MM.1S (cell line): ENCODE measurements at places on chromosomes 7 and 10.
A peak's percentile ranks its signal among the peaks of the same experiment; 100 is the strongest.

DNA sequence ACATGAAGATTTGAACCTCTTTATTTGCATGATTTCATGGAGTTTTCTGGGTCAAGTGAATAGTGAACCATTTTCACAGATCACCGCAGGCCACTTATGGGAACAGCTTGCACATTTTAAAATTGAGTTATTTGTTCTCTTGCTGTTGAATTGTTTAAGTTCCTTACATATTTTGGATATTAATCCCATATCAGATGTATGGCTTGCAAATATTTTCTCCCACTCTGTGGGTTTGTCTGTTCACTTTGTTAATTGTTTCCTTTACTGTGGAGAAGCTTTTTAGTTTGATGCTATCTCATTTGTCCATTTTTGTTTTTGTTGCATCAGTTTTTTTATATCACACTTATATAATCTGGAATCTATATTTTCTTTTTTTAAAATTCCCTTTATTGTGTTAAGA lies 14.1 kb upstream of the ZC3HAV1L start:
- no peak for DNase-seq

DNA sequence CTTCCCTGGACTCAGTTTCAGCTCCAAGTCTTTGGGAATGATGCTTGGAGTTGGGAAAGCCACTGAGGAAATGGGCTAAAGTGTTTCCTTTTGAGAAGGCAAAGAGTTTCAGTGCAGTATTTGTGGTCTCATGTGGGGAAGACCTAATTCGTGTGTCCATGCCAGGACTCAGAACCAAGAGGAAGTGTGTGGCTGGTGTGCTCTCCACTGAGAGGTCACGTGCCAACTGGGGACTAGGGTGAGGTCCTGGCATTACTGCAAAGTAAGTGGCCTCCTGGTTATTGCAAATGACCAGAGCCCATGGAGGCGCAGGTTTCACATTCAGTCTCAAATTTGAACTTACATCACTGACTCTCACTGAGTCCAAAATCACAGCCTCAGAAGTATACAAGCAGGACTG lies 48.6 kb upstream of the ITPRID1 start:
- no peak for DNase-seq

- no peak for DNase-seq
Observed at GRCh38 chr10:6558759-6559461, 21.2 kb downstream of the PRKCQ start.

DNA sequence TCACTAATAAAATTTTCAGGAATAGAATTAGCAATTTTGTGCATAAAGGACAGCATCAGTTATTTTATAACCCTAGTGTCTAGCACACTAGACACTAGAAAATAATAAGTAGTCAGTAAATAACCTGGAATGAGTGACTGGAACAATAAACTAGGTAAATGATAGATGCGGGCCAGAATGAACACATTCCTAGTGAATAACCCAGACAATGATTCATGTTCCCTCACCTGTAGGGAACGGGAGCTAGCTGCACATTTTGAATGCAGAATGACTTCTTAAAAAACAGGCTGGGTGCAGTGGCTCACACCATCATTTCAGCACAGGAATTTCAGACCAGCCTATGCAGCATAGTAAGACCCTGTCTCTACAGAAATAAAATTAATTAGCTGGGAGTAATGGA lies 3.2 kb upstream of the ATOH7 start:
- DNase-seq: no peak

- no peak for DNase-seq
Observed at GRCh38 chr7:150863946-150864345, 11.6 kb downstream of the AOC1 start.

DNA sequence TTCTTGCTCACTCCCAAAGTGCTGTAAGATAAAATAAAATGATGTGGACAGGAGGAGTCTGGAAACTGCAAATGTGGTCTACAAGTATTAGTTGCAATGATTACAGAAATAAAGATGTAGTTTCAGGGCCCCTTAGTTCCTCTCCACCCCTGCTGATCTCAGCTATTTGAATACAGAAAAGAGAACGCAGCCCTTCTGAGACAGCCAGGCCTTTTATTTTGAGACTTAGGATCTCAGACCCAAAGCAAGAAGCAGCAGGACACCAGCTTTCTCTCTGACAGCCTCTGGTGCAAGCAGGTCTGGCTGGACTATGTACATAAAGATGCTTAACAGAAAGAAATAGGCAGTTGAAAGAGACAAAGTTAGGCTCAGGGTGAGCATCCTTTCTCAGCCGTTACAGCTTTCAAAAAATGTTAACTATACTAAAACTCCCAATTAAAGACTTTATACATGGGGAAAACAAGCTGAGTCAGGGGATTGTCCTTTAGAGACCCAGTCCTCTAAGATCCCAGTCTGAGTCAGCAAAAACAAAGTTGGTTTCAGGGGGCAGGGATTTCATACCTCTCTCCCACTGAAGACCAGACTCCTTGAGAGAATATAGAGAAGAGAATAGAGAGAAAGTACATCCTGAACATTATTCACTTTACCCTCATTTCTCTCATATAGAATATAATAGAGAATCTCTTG lies 220.4 kb downstream of the TMEM178B start:
- DNase-seq: peak; percentile 89

GRCh38 chr7:98211676-98212531 lies 665 bp downstream of the BHLHA15 start:
- no peak for DNase-seq

DNA sequence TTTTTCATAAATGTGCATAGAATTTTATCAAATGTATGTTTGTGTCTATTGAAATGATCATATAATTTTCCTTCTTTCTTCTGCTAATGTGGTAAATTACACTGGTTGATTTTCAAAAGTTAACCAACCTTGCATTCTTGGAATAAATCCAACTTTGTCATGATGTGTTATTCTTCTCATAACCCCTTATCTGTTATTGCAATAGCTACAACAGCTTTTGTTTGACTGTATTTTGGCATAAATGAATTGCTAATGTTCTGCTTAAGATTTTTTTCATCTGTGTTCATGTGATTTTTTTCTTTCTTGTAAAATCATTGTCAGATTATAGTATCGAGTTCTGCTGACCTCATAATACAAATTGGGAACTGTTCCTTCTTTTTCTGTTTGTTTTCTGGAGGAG lies 17.6 kb downstream of the CDH23 start:
- DNase-seq: no peak

GRCh38 chr7:26141077-26141476 lies 10.9 kb upstream of the NFE2L3 start:
- DNase-seq: no peak

DNA sequence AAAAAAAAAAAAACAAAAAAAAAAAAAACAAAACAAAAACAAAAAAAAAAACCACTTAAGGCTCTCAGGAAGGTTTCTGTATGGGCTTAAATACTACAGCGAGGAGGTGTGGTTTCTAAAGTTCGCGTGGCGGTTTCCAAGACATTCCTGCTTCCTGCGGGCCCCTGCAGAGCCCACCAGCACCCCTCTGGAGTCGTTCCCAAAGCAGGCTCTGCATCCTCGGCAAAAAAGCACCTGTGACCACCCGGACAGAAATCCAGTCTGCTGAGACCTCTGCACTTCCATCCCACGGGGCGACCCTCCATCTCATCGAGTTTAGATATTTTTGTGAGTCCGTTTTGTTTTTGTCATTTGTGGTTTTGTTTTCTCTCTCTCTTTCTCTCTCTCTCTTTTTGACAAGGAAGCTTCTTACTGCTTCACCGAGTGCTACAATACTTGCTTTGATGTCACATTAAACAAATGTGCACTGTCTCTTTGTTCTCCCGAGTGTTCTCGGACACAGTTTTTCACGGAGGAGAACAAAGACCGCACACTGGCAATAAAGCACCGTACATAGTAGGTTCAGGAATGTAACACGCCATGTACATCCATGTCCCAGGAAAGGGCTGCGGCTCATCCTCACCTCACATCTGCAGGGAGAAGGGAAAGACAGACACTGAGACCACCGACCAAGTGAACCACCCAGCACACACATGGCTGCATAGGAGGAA lies 21.5 kb downstream of the PDGFA start:
- no peak for DNase-seq

DNA sequence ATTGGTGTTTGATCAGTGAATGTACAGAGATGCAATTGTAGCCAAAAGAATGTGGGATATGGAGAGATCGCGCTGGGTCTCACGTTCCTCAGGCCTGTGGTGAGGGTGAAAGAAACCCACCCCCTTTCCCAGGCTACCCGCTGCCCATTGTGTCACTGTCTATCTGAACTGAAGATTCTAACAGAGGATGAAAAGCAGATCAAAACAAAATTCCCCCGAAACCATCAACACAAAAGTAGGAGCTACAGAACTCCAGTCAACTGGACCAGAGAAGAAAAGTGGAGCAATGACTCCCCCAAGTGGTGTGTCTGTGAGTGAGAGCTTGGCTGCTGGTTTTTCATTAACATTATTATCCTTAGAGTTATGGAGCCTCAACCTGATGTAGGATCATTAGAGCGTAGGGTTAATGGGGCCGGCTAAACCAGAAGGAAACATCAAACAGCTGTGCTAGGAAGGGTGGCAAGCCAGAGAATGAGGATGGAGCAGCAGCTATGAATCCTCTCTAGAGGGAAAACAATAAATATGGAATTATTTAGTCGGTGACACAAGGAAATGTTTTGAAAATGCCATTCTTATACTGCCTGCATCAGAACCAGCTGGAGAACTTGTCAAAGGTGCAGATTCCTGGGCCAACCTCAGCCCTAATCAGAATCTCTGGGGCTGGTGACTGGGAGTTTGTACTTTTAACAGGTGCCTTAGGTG lies 38.3 kb downstream of the AKR1B1 start:
- DNase-seq: peak; percentile 66

- no peak for DNase-seq
Observed at GRCh38 chr7:464454-465401, 54.9 kb downstream of the PDGFA start.

- no peak for DNase-seq
Observed at GRCh38 chr7:8128449-8129317, 133.3 kb downstream of the ICA1 start.

DNA sequence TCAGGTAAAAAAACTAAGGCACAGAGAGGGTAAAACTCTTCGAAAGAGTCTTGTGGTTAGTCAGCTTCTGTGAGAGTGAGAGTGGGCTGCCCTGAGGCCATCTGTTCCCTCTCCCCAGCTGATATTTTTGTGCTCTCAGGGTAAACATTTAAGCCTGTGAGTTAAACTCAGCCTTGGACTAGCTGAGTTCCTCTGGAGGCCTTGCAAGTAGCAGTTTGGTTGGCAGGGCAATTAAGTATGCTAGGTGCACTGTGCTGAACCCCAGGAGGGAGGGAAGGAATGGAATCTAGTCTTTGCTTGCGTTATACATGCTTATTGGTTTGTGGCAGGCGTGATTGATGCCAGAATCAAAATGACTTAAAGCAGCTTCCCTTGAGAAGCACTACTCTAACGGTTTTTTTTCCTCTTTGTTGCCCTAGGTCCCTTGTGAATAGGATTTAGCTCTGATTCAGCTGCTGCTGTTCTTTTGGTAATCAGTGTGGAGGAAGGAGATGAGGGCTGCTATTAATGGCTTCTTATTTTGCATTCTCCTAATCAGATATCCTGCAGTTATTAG lies 140.2 kb downstream of the AUTS2 start:
- DNase-seq: peak; percentile 59
